ENCODE measurements at places on chromosomes 11 and 22.

GRCh38 chr11:131079036-131079435 lies 162.8 kb upstream of the SNX19 start:
- no peak for DNase-seq

GRCh38 chr11:126519764-126520734 lies 164.6 kb downstream of the ST3GAL4 start:
- no peak for DNase-seq

DNA sequence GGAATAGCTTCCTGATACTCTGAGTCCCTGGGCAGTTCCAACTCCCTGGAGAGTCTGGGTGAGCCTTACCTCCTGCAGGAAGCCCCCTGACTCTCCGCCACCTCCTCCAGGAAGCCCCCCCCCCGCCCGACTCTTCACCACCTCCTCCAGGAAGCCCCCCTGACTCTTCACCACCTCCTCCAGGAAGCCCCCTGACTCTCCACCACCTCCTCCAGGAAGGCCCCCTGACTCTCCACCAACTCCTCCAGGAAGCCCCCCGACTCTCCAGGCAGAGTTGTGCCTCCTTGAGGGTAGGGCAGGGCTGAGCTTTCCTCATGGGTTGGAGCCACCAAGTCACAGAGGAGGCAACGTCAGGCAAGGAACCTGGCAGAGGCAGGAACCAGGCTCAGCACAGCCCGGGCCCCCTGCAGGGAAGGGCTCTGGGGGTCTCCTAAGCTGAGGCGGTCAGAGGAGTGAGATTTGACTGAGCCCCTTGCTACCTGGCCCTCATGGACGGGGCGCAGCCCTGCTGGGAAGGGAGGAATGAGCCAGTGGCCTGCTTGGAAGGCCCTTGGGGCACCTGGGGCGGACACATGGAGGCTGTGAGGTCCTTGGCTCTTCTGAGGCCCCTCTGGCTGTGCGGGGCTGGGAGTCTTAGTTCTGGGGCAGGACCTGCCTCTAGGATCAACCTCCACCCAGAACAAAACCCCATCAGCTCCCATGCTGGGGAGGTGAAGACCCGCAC lies 18.1 kb downstream of the MRGPRG start:
- DNase-seq = no peak

- DNase-seq = no peak
Observed at GRCh38 chr22:30183861-30184278, 62.7 kb downstream of the LIF start.

- no peak for DNase-seq
Observed at GRCh38 chr11:44116234-44116830, 20.9 kb downstream of the EXT2 start.

- DNase-seq = no peak
Observed at GRCh38 chr11:46263120-46263519, 14.3 kb upstream of the CREB3L1 start.

- DNase-seq = peak; percentile 37
Observed at GRCh38 chr11:43921561-43922294, 20.7 kb upstream of the C11orf96 start.

DNA sequence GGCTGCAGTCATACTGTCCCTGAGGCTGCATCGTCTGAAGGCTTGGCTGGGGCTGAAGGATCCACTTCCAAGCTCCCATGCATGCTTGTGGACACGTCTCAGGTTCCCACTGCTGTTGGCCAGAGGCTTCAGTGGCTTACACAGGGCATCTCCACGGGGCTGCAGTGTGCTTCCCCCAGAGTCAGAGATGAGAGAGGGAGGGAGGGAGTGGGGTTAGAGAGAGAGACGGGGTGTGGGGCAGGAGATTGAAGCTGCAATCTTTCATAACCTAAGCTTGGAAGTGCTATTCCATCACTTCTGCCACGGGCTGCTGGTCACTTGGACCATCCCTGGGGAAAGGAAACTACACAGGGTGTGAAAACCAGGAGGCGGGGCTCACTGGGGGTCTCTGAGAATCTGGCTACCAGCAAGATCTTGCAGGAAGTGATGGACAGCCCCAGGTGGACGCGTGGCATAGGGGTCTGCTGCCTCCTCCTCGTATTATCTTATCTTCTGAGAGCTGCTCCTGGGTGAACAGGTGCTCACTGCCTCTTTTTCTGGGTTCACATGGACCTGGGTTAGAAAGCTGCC lies 63.0 kb upstream of the MYEOV start:
- DNase-seq = no peak

DNA sequence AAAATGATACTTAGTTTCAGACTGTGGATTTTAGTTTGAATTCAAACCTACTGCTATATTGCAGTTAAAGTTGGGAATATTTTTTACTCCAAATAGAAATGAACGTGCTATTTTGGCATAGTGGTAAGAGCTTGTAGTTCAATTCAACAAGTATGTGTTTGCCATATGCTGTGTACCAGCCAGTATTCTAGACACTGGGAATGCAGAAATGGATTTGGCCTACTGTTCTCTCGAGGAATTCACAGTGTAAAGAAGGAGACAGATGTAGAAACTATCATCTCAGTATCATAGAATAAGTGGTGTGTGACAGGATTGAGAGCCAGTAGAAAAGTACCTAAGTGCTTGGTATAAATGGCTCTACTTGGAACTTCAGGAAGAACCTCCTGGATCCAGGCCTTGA lies 80.4 kb downstream of the ATXN10 start:
- no peak for DNase-seq

- no peak for DNase-seq
Observed at GRCh38 chr11:2698386-2699184, 1.2 kb downstream of the KCNQ1OT1 start.

DNA sequence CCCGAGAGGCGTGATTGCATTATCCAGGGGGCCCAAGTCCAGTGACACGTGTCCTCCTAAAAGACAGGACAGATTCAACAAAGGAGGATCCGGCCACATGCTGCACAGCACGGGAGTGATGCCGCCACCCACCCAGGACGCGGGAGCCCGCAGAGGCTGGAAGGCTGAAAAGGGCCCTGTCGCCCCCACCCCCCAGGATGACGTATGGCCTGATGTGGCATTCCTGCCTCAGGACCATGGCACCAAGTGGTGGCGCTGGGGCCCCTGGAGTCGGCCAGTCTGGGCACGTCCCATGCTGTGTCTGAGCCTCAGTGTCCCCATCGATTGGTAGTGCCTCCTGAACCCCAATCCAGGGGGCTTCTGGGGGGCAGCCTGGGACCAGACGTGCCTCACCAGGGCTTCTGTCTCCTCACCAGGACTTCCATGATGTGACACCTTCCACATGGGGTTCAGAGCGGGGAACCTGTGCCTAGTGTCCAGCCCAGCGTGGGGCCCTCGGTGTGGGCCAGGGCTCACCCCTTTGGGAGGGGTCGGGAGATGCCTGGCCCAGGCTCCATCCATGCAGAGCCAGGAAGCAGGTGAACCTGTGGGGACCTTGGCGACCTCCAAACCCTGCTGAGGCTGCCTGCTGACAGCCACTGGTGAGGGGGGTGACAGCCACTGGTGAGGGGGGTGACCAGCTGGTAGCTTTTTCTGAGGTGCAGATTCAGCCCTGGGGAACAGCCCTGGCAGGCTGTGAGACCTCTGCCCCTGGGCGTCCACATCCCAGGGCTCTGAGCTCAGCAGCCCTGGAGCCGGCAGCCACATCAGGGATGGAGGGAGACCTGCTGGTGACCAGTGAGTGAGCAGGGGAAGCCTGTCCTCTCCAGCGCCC lies 75.3 kb downstream of the KCNQ1 start:
- DNase-seq = no peak

GRCh38 chr11:45771193-45771565 lies 33.8 kb upstream of the SLC35C1 start:
- DNase-seq = peak; percentile 91

DNA sequence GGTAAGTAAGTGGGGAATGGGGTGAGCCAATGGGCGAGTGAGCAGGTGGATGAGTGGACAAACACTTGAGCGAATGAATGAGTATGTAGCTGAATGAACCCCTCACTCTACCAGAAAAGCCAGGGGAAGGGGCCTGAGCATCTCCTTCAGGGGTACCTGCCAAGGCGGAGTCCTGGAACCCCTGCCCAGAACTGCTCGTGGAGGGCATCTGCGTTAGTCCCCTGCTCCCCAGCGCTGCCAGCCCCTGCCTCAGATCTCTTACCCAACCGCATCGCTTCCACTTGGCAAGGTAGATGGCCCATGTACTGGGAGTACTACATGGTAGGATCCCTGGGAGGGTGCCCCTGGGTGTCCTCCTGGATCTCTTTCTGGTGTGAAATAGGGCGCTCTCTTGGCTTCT lies 7.4 kb upstream of the ANO1 start:
- DNase-seq = no peak

GRCh38 chr11:46560300-46560991 lies 33.4 kb downstream of the AMBRA1 start:
- no peak for DNase-seq

GRCh38 chr22:48431536-48432315 lies 1395.9 kb downstream of the BRD1 start:
- DNase-seq = no peak

Data from brain (organoid and tissue), 16 donors.